ENCODE measurements at places on chromosomes 2 and 18. TPM values are rescaled to one million over a fixed set of nuclear protein-coding genes. Genes with fewer than 3 reads are reported as not detected.

The CDK5R2 gene
- under 0.01 TPM for total RNA-seq

The ALK gene
- under 0.01 TPM for total RNA-seq

The NPPC gene
- total RNA-seq, result not detected

The GALNT13 gene
- total RNA-seq, result 0.17 TPM

The CCDC141 gene
- total RNA-seq, result 0.29 TPM

The CNDP1 gene
- total RNA-seq, result not detected

The MRO gene
- under 0.01 TPM for total RNA-seq

The FBXO41 gene
- total RNA-seq, result 3.1 TPM

The UGT1A4 gene
- not detected for total RNA-seq

The UPP2 gene
- not detected for total RNA-seq

The CXCR1 gene
- total RNA-seq, result not detected

The FAM110C gene
- total RNA-seq, result not detected

The M1AP gene
- total RNA-seq, result not detected

The GNLY gene
- total RNA-seq, result not detected

The ABCG8 gene
- total RNA-seq, result not detected

The DCDC2C gene
- not detected for total RNA-seq

The UGT1A3 gene
- not detected for total RNA-seq

The TTN gene
- total RNA-seq, result 0.50 TPM

The ZC3H6 gene
- 5.8 TPM for total RNA-seq

The CRACDL gene
- under 0.01 TPM for total RNA-seq

The KIF5C gene
- total RNA-seq, result 0.58 TPM

The TMEM17 gene
- 2.8 TPM for total RNA-seq

The CCDC148 gene
- 1.5 TPM for total RNA-seq

The PDE11A gene
- total RNA-seq, result not detected

The RGPD3 gene
- total RNA-seq, result 0.29 TPM

The TYMS gene
- total RNA-seq, result 17.2 TPM

The LHCGR gene
- total RNA-seq, result not detected

The PCARE gene
- total RNA-seq, result not detected

The CHCHD5 gene
- total RNA-seq, result 10.4 TPM

The SLC19A3 gene
- total RNA-seq, result 0.29 TPM

The CNGA3 gene
- total RNA-seq, result 0.17 TPM

The ME2 gene
- 49.5 TPM for total RNA-seq

The TTL gene
- total RNA-seq, result 37.7 TPM

The LIMS2 gene
- 0.44 TPM for total RNA-seq
